Activated CD8-positive, alpha-beta memory T cell treated with anti-CD3 and anti-CD28 coated beads, Interleukin-2, amount 50 U/mL, for 4 hours (primary cell): ENCODE measurements at places on chromosomes 12 and 14.

GRCh38 chr12:52214421-52214802 is 18.6 kb upstream of the KRT7 start:
- DNase-seq = no peak

DNA sequence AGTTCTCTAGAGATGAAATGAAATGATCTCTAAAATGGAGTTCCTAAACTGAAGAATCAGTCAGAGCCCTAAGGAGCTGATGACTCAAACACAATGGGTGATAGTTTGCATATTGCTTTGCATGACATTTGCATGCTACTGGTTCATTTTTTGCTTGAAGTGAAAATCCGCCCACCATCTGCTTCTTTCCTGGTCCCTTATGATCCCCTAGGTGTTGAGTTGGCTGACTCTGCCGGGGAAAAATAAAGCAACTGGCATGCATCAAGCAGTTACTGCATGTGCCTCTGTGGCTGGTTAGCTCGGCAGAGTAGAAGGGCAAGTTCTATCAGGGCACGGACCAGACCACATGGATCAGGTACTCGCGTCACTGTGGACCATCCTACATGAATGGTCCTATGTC is 151.1 kb downstream of the PPM1H start:
- DNase-seq = no peak

DNA sequence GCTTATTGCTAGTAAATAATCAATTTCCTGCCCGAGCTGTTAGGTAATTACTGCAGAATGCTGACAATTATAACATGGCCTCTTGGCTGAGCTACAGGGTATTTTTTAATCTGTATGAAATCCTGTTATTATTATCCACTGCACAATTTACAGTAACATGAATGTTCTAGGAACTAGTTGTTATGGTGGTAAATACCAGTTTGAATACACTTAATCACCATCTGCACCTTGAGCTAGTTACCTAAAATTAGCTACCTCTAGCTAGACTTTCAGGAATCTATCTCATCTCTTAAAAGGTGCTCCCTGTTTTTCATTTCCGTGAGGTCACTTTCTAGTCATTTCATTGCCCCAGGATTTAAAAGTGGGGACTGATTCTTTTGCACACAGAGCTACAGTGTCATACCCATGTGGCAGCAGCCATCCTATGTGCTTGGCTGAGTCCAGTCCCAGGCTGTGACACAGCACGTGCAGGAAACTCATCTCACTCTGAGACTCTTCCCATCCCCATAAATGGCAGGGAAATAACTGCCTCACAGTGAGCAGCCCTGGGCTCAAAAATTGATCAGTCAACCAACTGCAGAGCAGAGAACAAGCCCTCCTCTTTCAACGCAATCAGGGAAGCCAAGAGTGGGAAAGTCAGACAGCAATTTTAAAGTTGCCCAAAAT is 37.6 kb downstream of the DCP1B start:
- no peak for DNase-seq

DNA sequence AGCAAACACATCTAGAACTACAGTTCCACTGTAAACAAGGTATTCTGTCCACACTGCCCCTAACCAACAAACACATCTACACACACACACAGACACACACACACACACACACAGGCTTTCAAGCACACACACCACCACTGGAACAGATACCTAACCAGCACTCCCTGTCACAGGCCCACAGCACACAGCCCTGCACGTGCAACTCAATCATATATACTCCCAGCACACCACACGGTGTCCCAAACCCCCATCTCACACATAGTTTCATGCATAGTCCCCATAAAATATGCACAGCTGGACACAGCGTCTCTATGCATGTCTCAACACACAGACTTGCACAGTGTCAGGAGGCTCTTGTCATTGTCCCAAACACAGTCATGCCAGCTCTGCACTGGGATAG is 27.6 kb downstream of the KRT8 start:
- no peak for DNase-seq

DNA sequence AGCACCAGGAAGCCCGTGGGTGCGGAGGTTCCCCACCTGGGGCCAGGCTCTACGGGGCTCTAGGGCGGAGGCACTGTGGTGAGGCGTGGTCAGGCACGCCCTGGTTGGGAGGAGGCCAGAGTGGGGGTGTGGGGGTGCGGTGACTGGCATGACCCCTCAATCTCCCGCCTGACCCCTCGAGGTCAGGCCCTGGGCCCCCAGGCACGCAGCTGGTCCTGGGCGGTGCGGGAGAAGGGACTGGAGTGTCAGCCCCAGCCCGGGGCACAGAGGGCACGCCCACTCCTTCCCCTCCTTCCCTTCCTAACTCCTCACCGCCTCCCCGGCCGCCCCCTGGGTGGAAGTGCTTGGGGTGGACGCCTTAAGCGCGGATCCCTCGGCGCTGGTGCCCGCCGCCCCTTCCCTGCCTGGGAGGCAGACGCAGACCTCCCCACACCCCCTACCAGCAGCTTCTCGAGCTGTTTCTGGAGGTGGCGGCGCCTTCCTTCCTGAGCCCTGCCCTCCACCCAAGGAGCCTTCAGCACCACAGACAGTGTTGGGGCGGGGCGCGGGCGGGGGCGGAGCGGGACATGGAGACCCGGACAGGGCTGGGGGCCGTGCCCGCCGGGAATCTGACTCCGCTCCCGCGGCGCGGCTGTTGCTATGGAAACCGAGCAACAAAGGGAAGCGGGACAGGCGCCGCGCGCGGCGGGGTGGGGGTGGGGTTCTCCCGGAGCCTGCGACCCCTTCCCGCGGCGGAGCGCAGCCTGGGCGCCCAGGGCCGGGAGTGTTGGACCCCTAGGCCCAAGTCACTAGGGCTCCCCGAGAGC is 741 bp upstream of the CRIP2 start:
- peak; percentile 66 for DNase-seq
